Kidney (tissue), 22 donors: ENCODE measurements at places on chromosomes 3 and 15. TPM values are rescaled to one million over a fixed set of nuclear protein-coding genes. Genes with fewer than 3 reads are reported as not detected.

DNA sequence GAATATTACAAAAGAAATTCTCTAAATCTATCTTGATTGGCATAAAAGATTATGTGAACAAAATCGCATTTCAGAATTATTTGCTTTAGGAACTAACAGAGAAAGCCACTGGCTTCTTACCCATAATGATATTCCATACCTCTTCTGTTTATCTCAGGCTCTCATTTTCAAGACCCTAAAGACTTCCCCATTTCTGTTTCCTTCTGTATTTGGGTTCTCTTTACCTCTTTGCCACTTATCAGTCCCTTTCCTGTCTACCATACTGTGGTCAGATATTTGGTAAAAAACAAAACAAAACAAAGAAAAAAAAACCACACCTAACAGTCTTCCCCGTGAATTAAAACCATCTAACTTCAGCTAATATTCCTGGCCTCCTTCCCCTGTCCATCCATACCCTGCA is 108.5 kb downstream of the LRRC28 start:
- DNase-seq, result no peak

GRCh38 chr3:161323926-161324621 is 47.2 kb downstream of the SPTSSB start:
- no peak for DNase-seq

GRCh38 chr15:76310475-76311099 is 682 bp downstream of the ETFA start:
- DNase-seq, result no peak

GRCh38 chr15:29110176-29110575 is 159.4 kb downstream of the NSMCE3 start:
- DNase-seq, result no peak

- peak; percentile 15 for DNase-seq
These were observed 469.5 kb downstream of the CNTN4 start for GRCh38 chr3:2568156-2568555.

GRCh38 chr3:105505170-105505569 is 138.5 kb downstream of the ALCAM start:
- no peak for DNase-seq

DNA sequence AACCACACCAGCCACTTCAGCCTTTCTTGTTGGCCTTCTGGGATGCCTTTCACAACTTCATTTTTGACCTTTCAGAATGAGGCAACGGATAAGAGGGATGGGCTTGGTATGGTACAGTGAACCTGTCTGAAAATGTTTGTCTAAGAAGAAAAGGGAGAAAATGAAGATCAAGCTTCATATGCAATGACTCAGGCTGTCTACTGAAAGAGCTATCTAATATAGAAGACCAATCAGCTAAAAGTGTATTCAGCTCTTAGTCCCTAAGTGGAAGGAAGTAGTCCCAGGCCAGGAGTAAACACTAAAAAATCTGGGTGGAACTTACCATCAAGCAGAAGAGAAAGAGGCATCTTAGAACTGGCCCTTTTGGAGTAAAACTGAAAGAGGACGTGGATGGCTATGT is 12.2 kb upstream of the UPK1B start:
- DNase-seq, result no peak

DNA sequence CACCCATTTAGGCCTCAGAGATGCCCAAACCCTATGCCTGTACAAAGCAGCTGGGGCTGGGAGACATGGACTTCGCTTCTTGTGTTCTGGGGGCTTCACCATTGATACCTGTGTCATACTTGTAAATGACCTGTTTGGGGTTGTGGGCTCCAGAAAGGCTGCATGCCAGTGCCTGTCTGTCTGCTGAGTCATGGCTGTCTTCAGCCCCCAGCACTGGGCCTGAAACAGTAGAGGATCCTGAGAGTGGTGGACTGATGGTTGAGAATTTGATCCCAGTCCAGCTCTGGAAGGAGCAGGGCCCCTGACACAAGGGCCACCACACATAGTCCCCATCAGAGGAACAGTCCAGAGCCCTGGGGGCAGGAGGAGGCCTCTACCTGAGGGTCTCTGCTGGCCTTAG is 24.6 kb upstream of the APEH start:
- no peak for DNase-seq

DNA sequence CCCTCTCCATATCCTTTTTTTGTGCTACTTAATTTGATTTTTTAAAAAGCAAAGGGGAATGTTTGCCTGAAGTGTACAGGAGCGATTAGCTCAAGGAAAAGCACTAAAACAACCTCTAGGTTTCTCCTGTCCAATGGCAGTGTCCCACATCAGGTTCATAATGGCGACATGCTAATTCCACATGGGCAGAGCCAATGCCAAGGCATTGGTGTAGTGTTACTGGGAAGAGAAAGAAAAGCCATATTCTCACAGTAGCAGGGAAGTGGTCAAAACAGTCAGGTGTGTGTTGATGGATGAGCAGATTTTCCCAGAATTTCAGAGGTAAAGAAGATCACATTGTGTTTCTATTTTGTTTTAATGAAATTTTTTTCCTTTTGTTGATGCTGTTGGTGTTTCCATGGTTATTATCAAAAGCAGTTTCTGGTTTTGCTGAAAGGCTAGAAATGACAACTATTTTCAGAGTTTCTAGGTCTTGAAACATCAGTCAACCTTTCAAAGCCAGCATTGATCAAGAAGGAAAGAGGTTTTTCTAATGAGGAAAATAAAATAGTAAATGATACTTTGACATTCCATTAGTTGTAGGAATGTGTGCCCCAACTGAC is 65.2 kb downstream of the FNDC3B start:
- peak; percentile 92 for DNase-seq

- DNase-seq, result no peak
These were observed 35.7 kb downstream of the SYNM start for GRCh38 chr15:99140590-99140989.

GRCh38 chr3:72123908-72124441 is 339.0 kb upstream of the PROK2 start:
- DNase-seq, result no peak

DNA sequence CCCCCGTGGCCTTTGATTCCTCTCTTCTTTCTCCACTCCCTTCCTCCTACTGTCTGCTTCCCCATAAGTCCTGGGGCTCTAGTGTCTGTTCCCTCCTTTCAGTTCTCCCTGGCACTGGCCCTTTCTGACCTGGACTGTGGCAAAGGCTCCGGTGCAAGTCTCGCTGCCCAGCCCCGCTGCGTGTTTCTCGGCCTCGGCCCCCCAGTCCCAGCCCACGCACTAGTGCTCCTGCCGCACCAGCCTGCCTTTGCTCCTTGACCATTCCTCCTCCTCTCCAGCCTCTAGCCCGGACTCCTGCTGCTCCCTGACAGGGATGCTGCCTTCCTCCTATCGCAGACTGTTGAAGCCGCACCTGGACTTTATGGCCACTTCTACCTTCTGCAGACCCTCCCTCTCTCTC is 2.1 kb downstream of the TM6SF1 start:
- no peak for DNase-seq

- no peak for DNase-seq
These were observed 63.7 kb downstream of the DUT start for GRCh38 chr15:48394970-48395369.

DNA sequence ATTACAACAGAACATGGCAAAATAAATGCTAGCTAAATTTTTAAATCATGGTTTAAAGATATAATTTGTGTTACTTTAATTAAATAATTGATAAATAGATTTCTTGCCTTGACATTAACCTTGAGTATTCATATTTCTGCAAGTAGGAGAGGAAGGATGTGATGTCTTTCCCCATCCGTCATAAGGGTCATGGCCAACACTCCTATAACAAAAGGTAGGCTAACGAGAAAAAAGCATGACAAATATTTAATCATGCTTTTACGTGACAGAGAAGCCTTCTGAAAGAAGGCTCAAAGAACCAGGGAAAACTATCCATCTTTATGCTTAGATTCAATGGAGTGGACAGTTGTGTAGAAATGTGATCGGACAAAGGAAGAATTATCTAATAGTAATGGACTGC is 135.2 kb downstream of the SERPINI1 start:
- no peak for DNase-seq

GRCh38 chr3:25427563-25427941 is 511 bp upstream of the RARB start:
- no peak for DNase-seq

DNA sequence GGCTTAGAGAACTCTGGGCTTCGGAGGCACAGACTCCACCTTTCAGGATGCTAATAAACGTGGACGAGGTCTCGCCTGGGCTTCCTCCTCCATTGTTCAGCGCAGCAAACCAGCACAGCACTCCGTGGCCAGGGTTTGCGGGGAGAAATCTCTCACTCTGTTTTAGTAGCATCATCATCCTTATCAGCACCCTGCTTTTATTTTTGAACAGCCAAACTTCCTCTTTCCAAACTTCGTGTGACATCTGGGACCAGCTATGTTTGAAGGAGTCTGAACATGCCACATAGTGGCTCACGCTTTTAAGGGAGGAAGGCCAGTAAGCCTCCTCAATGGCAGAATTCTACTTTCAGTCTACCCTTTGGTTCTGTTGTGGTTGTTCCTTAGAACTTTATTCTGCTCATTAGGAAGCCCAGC is 149.0 kb downstream of the PGPEP1L start:
- DNase-seq, result no peak

DNA sequence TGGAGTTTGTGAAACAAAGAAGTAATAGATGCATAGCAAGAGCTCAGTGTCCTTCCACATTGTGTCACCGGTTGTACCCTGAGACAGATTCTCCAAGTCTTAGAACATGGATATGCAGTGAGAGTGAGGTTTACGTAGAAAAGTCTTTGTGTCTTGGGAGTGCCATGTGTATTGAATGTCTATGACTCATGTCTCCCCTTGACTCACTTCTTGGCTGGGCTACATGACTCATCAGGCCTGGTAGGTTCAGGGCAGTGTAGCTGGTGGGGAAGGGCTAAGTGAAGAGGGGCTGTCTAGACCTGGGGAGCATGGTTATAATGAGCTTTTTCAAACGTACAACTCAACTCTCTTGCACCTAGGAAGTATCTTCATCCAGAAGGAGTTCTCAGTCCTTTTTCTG is 167.4 kb downstream of the GAP43 start:
- no peak for DNase-seq

DNA sequence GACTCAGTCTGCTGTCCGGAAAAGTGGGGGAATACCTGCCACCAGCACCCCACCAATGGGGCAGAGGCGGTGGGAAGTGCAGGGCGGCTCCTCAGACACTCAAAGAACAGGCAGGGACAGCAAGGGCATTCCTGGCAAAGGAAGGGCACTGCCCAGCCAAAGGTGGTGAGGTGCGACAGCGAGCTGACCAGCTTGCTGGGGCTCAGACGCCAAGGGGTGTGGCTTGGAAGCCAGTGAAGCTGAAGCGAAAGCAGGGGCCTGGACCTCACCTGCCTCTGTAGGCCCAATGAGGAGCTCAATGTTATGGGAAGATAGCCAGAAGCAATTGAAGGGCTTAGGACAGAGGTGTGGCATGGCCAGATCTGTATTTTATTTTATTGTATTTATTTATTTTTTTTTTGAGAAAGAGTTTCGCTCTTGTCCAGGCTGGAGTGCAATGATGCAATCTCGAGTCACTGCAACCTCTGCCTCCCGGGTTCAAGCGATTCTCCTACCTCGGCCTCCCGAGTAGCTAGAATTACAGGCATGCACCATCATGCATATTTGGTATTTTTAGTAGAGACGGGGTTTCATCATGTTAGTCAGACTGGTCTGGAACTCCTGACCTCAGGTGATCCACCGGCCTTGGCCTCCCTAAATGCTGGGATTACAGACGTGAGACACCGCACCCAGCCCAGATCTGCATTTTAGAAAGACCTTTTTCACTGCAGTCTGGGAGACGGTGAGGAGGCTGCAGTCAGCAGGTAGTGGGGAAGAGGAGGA is 4.4 kb upstream of the LMAN1L start:
- DNase-seq, result no peak

DNA sequence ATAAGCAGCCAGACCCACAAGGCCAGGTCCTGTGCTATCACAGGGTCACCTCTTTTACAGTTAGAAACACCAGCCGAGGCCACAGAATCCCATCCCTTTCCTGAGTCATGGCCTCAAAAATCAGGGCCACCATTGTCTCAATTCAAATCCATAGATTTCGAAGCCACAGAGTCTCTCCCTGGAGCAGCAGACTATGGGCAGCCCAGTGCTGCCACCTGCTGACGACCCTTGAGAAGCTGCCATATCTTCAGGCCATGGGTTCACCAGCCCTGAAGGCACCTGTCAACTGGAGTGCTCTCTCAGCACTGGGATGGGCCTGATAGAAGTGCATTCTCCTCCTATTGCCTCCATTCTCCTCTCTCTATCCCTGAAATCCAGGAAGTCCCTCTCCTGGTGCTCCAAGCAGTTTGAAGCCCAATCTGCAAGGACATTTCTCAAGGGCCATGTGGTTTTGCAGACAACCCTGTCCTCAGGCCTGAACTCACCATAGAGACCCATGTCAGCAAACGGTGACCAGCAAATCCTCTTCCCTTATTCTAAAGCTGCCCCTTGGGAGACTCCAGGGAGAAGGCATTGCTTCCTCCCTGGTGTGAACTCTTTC is 39.6 kb downstream of the TGM4 start:
- no peak for DNase-seq

DNA sequence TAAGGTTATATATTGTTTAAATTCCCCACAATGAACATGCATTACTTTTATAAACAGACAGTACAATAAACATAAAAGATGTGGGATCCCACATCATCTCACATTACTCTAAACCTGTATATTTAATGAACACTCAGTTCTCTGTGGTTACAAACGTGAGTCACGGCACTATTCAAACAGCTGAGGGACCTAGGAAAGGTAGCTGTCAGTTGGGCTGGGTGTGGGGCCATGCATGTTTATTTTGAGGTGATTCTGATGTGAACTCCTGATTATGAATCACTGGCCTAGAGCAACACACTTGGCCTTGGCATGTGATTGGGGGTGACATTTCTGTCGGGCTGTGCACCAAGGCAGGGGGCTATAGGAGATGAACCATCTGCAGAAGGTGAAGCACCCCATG is 147.6 kb upstream of the HACD2 start:
- no peak for DNase-seq

GRCh38 chr3:187012609-187013051 is 82.3 kb downstream of the ST6GAL1 start:
- DNase-seq, result no peak

DNA sequence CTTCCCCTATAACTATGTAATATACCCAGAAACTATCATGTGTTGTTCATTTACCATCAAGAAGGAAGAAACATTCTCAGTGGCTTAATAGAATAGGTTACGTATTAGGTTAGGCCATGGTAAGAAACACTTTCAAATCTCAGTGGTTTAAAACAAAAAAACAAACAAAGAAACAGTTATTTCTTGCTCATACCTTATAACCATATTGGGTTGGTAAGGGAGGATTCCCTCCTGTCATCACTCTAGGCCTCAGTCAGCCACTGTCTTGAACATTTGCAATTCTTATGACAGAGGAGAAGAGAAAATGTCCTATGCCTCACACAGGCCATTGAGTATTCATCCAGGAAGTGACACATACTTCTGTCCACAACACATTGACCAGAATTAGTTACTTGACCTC is 727.7 kb upstream of the NECTIN3 start:
- DNase-seq, result no peak

COL6A5 gene
- 0.41 TPM for total RNA-seq

TRIM42 gene
- not detected for total RNA-seq

CX3CR1 gene
- total RNA-seq, result 4.4 TPM

SLC6A11 gene
- 0.38 TPM for total RNA-seq

HLTF gene
- 30.2 TPM for total RNA-seq

AKAP13 gene
- total RNA-seq, result 174 TPM

GALNT15 gene
- total RNA-seq, result 39.9 TPM

ADAMTS7 gene
- 3.1 TPM for total RNA-seq

C3orf85 gene
- not detected for total RNA-seq
